Right lung (tissue), 10 donors: ENCODE measurements at places on chromosomes 2 and 18.

- no peak for DNase-seq
Measured at GRCh38 chr2:170943041-170943440, 14.0 kb downstream of the GORASP2 start.

DNA sequence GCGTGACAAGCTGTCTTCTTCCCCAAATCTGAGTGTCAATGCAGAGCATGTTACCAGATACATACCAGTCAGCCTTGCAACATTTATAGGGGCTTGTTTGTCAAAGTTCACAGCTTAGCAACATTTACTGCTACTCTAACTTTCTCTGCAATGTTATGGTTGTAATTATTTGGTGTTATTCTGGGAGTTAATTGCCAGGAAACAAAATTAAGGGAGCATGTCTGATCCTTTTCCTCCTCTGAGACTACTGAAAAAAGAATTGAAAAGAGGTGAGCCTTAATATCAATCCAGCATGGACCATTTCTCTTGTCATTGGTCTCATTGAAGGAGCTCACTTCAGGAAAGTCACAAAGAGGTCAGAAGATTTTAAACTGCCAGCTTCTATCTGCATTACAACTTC, 465.6 kb upstream of the LINC00305 start:
- DNase-seq: no peak

GRCh38 chr2:115733190-115733775, 1290.8 kb downstream of the DPP10 start:
- no peak for DNase-seq

- peak; percentile 81 for DNase-seq
Measured at GRCh38 chr2:207166349-207167098, 776 bp upstream of the KLF7 start.

DNA sequence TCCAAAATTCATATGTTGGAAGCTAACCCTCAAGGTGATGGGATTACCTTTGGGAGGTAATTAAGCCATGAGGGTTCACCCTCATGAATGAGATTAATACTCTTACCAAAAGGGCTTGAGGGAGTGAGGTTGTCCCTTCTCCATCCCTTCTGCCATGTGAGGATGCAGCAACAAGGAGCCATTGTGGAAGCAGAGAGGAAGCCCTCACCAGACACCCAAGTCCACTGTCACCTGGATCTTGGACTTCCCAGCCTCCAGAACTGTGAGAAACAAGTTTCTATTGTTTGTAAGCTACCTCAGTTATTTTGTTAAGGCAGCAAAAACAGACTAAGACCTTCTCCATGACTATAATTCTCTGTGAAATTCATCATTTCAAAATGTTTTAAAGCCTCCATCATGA, 125.7 kb downstream of the FAM124B start:
- no peak for DNase-seq

- no peak for DNase-seq
Measured at GRCh38 chr2:200809506-200810251, 2.0 kb upstream of the BZW1 start.

- DNase-seq: no peak
Measured at GRCh38 chr18:22273101-22274039, 104.0 kb downstream of the GATA6 start.

DNA sequence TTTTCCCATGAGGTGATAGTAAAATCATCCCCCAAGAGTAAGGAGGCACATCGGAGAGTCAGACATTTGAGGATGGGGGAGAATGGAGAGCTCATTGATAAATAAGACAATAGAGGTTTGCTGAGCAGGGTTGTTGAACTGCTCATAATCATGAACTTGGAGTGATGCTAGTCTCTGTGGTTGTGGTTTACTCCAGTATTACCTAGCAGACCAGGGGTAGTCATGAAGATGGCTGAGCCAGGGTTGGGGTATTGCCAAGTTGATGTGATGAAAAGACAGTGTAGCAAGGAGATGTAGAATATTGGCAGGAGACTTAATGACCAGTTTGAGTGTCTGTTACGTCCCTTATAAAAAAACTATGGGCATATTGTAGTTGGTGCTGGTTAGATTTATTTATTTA, 25.4 kb downstream of the CYBRD1 start:
- no peak for DNase-seq

- DNase-seq: no peak
Measured at GRCh38 chr18:37019157-37019827, 190.4 kb downstream of the KIAA1328 start.

DNA sequence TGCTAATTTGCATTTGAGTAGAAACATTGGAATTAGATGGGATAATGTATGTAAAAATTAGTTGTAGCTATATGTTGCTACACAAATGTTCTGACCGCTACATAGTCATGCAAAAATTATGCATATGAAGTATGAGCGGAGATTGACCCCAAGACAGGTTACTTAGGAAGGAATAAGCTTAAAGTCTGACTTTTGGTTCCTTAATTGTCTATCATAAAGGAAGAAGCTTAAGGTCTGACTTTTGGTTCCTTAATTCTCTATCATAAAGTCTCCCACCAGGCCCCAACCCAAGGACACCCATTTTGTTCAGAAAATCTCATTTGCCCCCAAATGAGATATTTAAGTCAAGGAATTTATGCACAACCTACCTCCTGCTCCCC, 106.5 kb downstream of the EVA1A start:
- DNase-seq: no peak

- DNase-seq: no peak
Measured at GRCh38 chr2:52886556-52886955, 881.0 kb upstream of the CHAC2 start.

- no peak for DNase-seq
Measured at GRCh38 chr18:35694808-35695207, 113.3 kb downstream of the GALNT1 start.
